Naive thymus-derived CD4-positive, alpha-beta T cell (primary cell): ENCODE measurements at places on chromosomes 4 and X. TPM values are rescaled to one million over a fixed set of nuclear protein-coding genes. Genes with fewer than 3 reads are reported as not detected.

GRCh38 chr4:48196758-48197504 lies 62.9 kb upstream of the TXK start:
- no peaks in the 10 kb centered on the region for H3K36me3 ChIP-seq
- no peak for DNase-seq
- no peak overlapping the region for H3K27ac ChIP-seq
- no peaks in the 10 kb centered on the region for H3K4me1 ChIP-seq
- no peaks in the 10 kb centered on the region for H3K27me3 ChIP-seq

The MAGEA2 gene
- total RNA-seq, result not detected in 2 replicates

DNA sequence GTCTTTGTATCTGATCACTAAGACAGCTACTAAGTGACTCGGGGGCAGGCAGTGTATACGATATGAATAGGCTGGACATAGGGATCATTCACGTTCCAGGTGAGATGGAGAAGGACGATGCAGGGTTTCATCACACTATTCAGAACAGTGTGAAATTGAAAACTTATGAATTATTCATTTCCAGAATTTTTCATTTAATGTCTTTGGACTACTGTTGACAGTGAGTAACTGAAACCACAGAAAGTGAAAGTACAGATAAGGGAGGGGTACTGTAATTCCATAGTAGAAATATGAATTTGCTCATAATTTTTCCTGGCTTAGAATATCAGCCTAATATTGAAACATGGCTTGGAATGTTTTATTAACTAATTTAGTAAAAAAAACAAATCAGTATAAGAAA lies 24.4 kb downstream of the TMEM144 start:
- H3K4me3 ChIP-seq, result no peak overlapping the region
- H3K4me1 ChIP-seq, result no peaks in the 10 kb centered on the region
- DNase-seq, result no peak
- H3K27ac ChIP-seq, result no peak overlapping the region

- H3K4me1 ChIP-seq, result no peaks in the 10 kb centered on the region
- H3K27ac ChIP-seq, result no peak overlapping the region
- H3K27me3 ChIP-seq, result no peaks in the 10 kb centered on the region
- no peak for DNase-seq
- no peak overlapping the region for H3K4me3 ChIP-seq
Measured at GRCh38 chr4:186886759-186887158, 163.1 kb upstream of the FAT1 start.

The WDFY3 gene
- 0.07 and 0.74 TPM in 2 replicates for total RNA-seq

DNA sequence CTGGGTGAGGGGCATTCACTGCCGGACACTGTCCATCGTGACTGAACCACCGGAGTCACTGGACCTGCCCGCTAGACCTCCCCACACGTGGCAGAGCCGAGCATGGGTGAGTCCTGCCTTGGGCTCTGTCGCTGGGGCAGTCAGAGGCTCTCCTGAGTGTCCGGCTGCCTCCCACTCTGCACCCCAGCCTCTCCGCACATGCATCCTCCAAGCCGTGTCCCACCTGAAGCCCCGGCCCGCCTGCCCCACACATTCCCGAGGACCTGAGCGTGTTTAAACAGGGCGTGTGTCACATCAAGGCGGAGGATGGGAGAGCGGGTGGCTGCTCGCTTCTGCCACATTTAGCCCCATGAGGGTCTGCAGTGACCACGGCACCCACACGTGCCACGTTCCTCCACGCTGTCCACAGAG lies 4.7 kb downstream of the CPLX1 start:
- no peak overlapping the region for H3K27ac ChIP-seq
- no peaks in the 10 kb centered on the region for H3K36me3 ChIP-seq
- H3K27me3 ChIP-seq, result no peaks in the 10 kb centered on the region

GRCh38 chrX:66892004-66892403 lies 253.1 kb upstream of the EDA2R start:
- no peaks in the 10 kb centered on the region for H3K4me1 ChIP-seq
- H3K27me3 ChIP-seq, result no peaks in the 10 kb centered on the region
- no peak overlapping the region for H3K27ac ChIP-seq
- DNase-seq, result no peak
- no peaks in the 10 kb centered on the region for H3K36me3 ChIP-seq

DNA sequence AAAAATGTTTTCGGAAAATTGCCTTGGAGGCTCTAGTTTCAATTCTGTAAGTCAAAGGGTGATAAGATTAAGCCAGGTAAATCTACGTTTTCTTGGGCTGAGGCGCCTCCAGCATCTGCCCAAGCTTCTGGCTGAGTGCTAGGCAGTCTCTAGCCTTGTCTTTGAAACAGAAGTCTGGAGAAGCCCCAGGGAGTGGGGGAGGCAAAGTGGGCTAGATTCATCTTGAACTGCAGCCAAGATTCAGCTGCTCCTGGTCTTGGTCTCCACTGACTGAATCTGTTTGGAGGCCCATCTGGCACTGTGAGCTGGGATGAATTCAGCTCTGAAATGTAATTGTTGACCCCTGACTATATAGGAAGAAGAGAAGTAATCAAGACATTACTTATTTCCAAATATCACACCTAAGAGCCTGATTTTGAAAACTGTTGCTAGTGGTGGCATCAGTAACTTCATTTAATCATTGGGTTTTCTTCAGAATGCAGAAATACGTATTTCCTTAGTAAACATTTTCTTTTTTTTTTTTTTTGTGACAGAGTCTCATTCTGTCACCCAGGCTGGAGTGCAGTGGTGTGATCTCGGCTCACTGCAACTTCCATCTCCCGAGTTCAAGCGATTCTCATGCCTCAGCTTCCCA lies 187.3 kb upstream of the LEF1 start:
- no peak for DNase-seq
- no peaks in the 10 kb centered on the region for H3K36me3 ChIP-seq
- H3K4me3 ChIP-seq, result peak overlapping the region; percentile 20
- peak overlapping the region; percentile 86 for H3K27ac ChIP-seq

The P2RY4 gene
- 0.74 TPM for total RNA-seq

DNA sequence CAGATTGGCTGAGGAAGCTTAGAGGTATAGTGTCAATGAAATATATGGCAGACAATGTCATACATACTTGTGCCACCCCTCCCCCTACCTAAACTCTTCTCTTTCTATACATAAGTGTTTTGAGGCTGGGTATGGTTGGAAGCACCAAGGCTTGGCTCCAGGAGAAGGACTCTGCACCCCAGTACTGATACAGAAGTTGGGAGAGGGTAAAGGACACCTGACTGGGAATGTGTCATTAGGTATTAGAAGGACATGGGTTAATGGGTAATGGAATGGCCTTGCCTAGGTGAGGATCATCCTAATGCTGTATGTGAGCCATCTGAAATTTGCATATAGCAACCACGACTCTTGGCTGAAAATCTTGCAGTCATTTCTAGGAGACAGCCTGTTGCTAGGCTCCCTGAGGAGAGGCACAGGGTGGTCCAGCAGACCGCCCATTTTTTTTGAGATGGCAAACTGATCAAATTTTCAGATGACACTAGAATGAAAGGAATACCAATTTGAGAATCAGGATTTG lies 26.8 kb upstream of the AP1S2 start:
- no peaks in the 10 kb centered on the region for H3K4me1 ChIP-seq
- no peak overlapping the region for H3K27ac ChIP-seq
- DNase-seq, result no peak
- H3K36me3 ChIP-seq, result no peaks in the 10 kb centered on the region
- H3K27me3 ChIP-seq, result no peaks in the 10 kb centered on the region
- no peak overlapping the region for H3K4me3 ChIP-seq
